ENCODE measurements at places on chromosomes 2 and 18. TPM values are rescaled to one million over a fixed set of nuclear protein-coding genes. Genes with fewer than 3 reads are reported as not detected.
A peak's percentile ranks its signal among the peaks of the same experiment; 100 is the strongest.

DNA sequence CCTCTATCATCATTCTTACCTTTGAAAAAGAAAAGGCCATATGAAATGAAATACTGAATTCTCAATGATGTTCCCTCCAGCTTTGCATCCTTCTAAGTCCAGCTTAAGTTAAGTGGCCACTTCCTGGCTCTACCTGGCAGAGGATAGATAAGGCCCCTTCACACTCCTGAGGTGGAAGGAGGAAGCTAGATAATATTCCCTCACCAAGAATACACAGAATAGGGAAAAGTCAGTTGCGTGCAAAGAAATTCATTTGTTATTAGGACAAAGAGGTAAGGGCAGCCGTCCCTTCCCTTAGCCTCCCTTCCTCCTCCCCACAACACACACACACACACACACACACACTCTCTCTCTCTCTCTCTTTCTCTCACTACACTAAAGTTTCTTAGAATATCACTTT is 37.5 kb downstream of the OLA1 start:
- DNase-seq, result no peak
- no peaks in the 10 kb centered on the region for H3K4me1 ChIP-seq
- no peaks in the 10 kb centered on the region for H3K36me3 ChIP-seq
- no peak overlapping the region for H3K27ac ChIP-seq

ADCY3 gene
- 32.7 TPM for total RNA-seq

DNA sequence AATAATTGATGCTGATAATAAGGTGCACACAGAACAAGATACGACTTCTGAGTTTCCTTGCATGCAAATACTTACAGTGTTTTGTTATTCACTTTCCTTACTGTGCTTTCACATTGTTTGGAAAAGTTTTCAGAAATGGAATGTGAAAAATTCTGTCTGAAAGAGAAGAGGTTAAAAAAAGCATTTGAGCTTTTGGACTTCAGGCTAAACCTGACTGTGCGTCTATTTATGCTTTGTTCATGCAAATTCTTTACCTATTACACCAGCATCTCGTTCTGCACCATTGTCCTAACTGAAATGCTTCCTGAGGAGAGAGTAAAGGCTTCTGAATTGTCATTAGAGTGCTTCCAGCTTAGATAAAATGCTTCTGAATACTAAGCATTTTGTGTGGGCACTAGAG is 61.4 kb downstream of the LHCGR start:
- no peaks in the 10 kb centered on the region for H3K4me1 ChIP-seq
- no peak overlapping the region for H3K4me3 ChIP-seq
- H3K27me3 ChIP-seq, result no peaks in the 10 kb centered on the region
- no peak overlapping the region for H3K27ac ChIP-seq

DNA sequence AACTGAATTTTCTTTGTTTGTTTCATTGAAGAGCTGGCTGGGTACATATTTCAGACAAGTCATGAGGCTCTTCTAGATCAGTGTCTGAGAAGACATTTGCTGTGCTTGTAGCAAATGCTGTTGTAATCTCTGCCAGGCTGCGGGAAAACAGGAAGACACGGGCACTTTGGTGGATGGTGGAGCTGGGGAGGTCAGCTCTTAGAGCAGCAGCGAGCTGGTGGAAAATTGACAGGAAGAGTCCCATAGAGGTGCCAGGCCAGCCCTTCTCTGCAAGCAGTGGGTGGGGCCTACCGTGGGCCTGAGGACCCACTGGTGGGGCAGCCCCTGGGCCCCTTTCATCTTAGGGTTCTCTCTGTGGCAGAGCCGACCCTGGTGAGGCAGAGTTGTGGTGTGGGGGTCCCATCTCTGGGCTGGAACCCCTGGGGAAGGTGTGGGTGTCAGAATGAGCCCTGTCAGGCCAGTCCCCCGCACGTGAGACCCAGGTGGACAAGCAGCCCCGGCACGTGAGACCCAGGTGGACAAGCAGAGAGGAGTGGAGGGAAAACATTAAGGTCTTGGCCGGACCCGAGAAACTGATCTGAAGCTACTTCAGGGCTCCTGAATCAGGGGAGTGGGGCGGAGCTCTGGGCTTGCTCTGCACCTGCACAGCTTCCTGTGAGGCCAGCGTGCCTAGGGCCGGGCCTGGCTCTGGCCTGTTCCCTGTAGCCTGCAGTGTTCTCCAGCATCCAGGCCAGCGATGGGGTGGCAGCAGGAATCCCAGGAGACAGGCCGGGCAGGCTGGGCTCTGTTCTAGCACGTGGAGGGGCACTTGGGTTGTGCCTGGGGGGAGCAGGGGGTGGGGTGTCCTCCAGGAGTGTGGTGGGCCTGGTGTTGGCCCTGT is 273.5 kb upstream of the HDAC4 start:
- no peaks in the 10 kb centered on the region for H3K36me3 ChIP-seq
- no peak for DNase-seq
- H3K27ac ChIP-seq, result no peak overlapping the region
- H3K4me1 ChIP-seq, result no peaks in the 10 kb centered on the region

- no peak for DNase-seq
- no peaks in the 10 kb centered on the region for H3K36me3 ChIP-seq
- no peak overlapping the region for H3K27ac ChIP-seq
- H3K27me3 ChIP-seq, result no peaks in the 10 kb centered on the region
Observed at GRCh38 chr18:22129778-22130177, 39.6 kb upstream of the GATA6 start.

DNA sequence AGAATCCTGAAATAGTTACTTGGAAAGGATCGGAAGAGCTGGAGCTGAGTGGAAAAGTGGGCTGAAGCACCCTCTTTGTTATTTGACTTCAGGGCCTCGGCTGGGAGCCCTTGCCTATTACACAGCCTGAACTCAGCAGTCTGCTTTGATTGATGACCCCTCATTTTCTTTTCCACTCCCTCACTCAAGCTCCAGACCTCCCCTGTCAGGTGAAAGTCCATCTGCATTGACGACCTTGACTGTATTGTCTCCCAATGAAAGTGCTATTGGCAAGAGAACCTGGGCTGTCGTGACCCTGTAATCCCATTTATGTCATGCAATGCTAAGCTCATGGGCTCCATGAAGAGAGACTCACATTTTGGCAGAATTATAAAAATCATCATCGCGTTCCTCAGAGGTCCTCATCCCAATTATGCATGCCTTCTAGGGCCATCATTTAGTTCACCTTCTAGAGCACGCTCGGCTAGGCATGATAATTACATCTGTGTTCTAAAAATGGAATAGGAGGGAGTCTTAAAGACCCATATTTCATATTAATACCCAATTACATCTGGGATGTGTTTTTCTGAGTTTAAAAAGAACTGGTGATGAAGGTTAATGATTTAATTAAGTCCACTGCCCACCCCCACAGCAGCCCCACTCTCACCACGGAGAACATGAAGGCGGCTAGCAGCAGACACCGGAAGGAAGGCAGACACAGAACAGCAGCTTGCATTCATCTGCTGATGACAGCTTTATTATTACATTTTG is 472.5 kb downstream of the PID1 start:
- no peak overlapping the region for H3K4me3 ChIP-seq
- H3K27me3 ChIP-seq, result no peaks in the 10 kb centered on the region
- H3K27ac ChIP-seq, result no peak overlapping the region
- no peak for DNase-seq

IL36A gene
- total RNA-seq, result not detected

OTOS gene
- not detected for total RNA-seq

DNA sequence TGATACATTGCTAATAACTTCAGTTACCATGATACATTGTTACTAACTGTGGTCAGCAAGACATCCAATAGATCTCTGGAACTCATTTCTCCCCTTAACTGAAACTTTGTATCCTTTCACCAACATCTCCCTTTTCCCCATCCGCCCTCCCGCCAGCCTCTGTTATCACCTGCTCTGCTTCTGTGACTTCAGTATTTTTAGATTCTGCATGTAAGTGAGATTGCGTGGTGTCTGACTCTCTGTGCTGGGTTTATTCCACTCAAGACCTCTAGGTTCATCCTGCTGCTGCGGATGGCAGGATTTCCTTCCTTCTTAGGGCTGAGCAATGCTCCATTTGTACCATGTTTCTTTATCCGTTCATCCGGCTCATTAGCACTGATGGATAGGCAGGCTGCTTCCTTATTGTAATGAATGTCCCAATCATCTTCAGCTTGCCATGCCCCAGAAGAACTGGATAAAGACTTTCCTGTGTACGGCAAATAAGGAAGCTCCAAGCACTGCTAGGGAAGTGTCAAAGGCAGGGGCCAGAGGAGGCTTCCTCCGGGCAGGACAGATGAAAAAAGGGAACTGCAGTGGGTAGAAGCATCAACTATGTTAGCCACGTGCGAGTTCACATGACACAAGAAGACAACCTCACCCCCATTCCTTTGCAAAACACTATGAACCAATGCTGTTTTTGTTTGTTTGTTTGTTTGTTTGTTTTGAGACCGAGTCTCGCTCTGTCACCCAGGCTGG is 113.4 kb downstream of the EIPR1 start:
- no peaks in the 10 kb centered on the region for H3K36me3 ChIP-seq
- DNase-seq, result no peak
- no peak overlapping the region for H3K4me3 ChIP-seq
- H3K27ac ChIP-seq, result no peak overlapping the region
- no peaks in the 10 kb centered on the region for H3K4me1 ChIP-seq

DNA sequence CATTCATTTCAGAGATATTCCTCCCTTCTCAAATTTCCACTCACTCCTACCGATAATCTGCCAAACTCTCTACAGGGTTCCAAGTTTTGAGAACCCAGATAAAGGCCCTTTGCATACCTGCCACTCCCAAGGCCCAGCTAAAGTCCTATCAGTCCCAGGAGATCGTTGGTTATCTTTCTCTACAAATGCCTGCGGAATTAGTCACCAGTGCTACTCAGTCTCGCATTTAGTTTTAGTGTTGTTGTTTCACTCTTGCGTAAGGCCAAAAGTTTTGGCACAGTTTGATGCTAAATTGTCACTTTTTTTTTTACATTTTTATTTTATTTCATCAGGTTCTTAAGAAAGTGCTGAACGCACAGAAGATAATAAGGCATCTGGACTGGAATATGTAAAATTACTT is 29.2 kb upstream of the SETBP1 start:
- no peak overlapping the region for H3K4me3 ChIP-seq
- H3K27me3 ChIP-seq, result no peaks in the 10 kb centered on the region
- DNase-seq, result no peak
- H3K4me1 ChIP-seq, result no peaks in the 10 kb centered on the region
- no peaks in the 10 kb centered on the region for H3K36me3 ChIP-seq

- no peaks in the 10 kb centered on the region for H3K27me3 ChIP-seq
- DNase-seq, result peak; percentile 60
- H3K36me3 ChIP-seq, result peaks cover 22% of the 10 kb centered on the region
- H3K4me1 ChIP-seq, result no peaks in the 10 kb centered on the region
- no peak overlapping the region for H3K4me3 ChIP-seq
Observed at GRCh38 chr2:241728000-241728399, 6.4 kb upstream of the D2HGDH start.

- no peak for DNase-seq
- no peak overlapping the region for H3K27ac ChIP-seq
- no peaks in the 10 kb centered on the region for H3K27me3 ChIP-seq
- no peaks in the 10 kb centered on the region for H3K36me3 ChIP-seq
Observed at GRCh38 chr18:47953471-47953931, 23.0 kb upstream of the SMAD2 start.

FHOD3 gene
- total RNA-seq, result 444 TPM

HRH4 gene
- total RNA-seq, result not detected

DNA sequence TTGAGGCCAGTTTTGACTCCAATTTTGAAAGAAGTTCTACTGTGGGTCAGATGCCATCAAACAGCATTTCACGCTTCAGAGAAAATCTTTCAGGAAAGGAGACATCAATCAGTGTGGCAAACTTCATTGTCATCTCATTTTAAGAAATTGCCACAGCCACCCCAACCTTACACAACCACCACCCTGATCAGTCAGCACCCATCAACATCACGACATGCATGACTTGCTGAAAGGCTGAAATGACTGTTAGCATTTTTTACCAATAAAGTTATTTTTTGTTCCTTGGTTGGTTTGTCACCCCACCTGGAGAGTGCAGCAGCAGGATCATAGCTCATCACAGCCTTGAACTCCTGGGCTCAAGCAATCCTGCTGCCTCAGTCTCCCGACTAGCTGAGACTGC is 10.4 kb downstream of the DNAJC10 start:
- H3K27me3 ChIP-seq, result no peaks in the 10 kb centered on the region
- H3K4me3 ChIP-seq, result no peak overlapping the region
- DNase-seq, result no peak
- peaks cover 45% of the 10 kb centered on the region for H3K36me3 ChIP-seq

VIL1 gene
- not detected for total RNA-seq

EMILIN1 gene
- total RNA-seq, result 28.0 TPM

- H3K4me3 ChIP-seq, result no peak overlapping the region
- H3K4me1 ChIP-seq, result no peaks in the 10 kb centered on the region
- DNase-seq, result no peak
Observed at GRCh38 chr2:48578313-48578712, 39.3 kb upstream of the GTF2A1L start.

GRCh38 chr2:69554981-69555380 is 88.6 kb downstream of the AAK1 start:
- H3K4me3 ChIP-seq, result no peak overlapping the region
- H3K27ac ChIP-seq, result peak overlapping the region; percentile 3
- no peaks in the 10 kb centered on the region for H3K27me3 ChIP-seq
- peaks cover 23% of the 10 kb centered on the region for H3K4me1 ChIP-seq

DNA sequence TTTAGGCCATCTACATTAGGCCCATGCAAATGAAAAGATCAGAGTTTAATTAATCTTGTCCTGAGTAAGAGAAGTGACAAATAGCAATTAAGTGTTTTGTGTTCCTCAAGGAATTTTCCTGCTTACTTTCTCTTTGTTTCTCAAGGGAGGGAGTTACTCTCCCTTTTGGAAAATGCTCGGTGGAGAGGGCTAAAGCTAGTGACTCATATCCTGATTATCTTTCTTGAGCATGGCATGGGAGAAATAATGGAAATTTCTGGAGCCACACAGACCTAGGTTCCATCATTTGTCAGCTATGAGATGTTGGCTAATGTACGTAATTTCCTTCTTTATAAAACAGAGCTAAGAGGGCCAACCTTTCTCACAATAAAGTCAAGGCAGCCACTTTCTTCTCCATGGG is 177.1 kb downstream of the ETAA1 start:
- no peak for DNase-seq
- H3K4me1 ChIP-seq, result no peaks in the 10 kb centered on the region
- H3K36me3 ChIP-seq, result no peaks in the 10 kb centered on the region

GRCh38 chr2:136510244-136510643 is 255.1 kb upstream of the THSD7B start:
- H3K27ac ChIP-seq, result no peak overlapping the region
- H3K36me3 ChIP-seq, result no peaks in the 10 kb centered on the region
- no peak for DNase-seq
- H3K4me1 ChIP-seq, result no peaks in the 10 kb centered on the region
- H3K27me3 ChIP-seq, result peaks cover 5% of the 10 kb centered on the region
